NCI-H446 (cell line): ENCODE measurements at places on chromosomes 11 and 22.

- DNase-seq: no peak
Measured at GRCh38 chr11:120129570-120129969, 8.3 kb downstream of the TRIM29 start.

DNA sequence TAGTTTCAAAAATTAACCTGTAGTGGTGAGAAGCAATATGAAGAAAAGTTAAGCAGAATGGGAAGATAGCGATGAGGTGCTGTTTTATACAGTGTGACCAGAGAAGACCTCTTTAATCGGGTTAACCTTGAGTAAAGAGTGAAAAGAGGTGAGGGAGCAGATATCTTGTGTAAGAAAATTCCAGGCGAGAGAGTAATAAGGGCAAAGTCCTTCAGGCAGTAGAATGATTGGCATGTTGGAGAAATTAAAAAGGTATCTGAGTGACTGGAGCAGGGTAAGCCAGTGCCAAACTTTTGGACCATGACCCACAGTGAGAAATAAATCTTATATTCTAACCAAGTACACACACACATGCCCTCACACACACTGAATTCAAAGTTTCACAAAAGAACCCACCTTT, 374.7 kb upstream of the LARGE1 start:
- no peak for DNase-seq

- no peak for DNase-seq
Measured at GRCh38 chr22:48361099-48361639, 1466.5 kb downstream of the BRD1 start.

GRCh38 chr22:31244046-31244942, 32.2 kb downstream of the LIMK2 start:
- DNase-seq: peak; percentile 44

- DNase-seq: no peak
Measured at GRCh38 chr11:1863352-1864216, 10.7 kb downstream of the LSP1 start.

DNA sequence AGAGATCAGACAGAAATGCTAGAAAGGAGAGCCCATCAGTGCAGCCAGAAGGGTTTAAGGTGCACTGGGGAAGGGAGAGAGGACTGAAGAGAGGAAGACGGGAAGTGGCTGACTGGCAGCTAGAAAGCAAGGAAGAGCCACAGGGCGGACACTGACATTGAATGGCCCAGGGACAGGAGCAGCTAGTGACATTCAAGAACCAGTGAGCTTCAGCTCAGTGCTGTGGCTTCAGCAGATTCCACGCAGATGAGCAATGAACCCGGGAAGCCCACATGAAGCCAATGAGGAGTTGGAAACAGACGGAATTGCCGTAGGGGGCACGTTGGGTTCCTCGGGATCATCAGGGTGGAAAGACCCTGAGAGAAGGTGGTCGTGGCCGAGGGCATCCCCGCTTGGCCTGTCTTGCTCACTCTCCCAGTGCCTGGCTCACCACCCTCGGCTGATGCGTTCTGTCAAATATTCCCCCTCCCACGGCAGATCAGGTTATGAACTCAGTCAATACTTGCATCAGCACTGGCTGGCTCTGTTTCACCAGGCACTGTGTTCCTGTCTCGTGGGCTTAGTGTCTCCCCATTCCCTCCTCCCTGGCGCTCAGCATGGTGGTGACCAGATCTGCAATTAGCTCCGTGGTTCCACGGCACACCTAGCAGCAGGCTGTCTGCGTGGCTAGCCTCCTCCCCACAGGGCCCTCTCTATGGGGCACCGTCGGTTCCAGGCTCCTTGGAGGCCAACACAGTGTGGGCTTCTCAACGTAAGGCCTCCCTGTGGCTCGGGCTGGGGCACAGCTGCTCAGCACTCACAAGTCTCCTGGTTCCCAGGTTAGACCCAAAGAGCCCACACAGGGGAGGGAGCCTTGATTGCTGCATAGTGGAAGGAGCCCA, 145.5 kb downstream of the TRIM29 start:
- no peak for DNase-seq

- no peak for DNase-seq
Measured at GRCh38 chr11:57653163-57653562, 3.5 kb upstream of the YPEL4 start.

GRCh38 chr22:39956932-39957664, 3.1 kb upstream of the TMA7B start:
- DNase-seq: no peak

- DNase-seq: no peak
Measured at GRCh38 chr11:68077617-68078582, 39.1 kb downstream of the TCIRG1 start.

GRCh38 chr11:21475276-21475675, 717.6 kb upstream of the ANO5 start:
- DNase-seq: no peak

DNA sequence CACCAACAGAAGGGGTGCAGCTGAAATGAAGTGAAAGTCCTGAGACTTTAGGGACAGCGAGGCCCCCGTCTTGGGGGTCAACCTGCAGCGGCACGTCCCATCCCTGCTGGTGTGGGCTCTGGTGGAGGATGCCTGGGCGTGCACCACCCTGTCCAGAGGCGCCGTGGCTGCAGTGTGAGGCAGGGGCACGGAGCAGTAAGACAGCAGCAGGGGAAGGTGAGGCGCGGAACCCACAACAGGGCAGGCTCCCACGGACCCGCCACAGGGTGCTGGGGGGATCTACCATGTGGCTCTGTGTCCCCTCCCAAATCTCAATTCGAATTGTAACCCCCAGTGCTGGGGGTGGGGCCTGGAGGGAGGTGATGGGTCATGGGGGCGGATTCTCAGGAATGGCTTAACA, 158.6 kb downstream of the SHANK2 start:
- DNase-seq: no peak

GRCh38 chr11:134518616-134519389, 106.8 kb upstream of the B3GAT1 start:
- no peak for DNase-seq

DNA sequence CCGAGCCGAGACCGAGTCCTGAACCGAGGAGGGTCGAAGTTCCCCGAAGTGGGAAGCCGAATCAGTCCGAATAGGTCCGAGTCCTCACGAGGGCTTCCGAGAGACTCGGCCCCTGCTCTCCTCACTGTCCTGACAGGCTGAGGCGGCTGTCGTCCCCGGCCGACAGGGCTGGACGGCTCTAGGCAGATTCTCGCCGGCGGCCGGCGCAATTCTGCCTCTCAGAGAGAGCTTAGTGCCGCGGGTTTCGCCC, 191 bp upstream of the DEAF1 start:
- no peak for DNase-seq

GRCh38 chr22:36373258-36373579, 14.5 kb downstream of the MYH9 start:
- no peak for DNase-seq

DNA sequence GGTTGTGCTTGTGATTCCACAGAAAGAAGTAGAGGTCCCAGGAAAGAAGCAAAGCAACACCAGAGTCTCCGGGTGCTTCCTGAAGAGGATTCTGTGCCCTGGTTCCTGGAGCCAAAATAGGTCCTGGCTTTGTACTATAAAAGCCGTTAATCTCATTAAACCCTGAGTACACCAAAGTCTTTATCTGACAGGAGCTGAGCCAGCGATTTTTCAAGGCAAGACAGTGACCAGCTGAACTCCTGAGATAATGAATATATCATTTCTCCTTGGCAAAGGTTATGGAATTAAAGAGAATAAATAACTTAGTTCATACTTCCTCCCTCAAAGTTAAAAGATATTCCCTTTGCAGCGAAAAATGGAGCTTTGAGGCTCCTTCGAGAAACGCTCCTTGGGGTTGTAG, 5.2 kb downstream of the TMEM138 start:
- DNase-seq: no peak

DNA sequence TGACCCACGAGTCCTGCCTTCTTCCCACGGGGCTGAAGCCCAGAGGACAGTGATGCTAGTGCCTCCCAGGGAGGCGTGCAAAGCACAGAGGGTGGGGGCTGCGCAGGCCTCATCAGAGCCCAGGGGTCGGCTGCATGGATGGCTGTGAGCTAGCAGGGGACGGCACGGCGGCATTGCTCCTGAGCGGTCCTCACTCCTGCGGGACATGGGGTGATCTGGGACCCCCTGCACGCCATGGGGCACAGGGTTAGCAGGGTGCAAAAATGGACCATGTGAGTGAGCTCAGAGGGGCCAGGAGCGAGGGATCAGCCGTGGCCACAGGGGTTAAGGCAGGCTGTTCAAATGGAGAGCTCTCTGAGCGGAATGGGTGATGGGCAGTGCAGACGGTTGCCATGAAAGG, 138.3 kb downstream of the SNX19 start:
- no peak for DNase-seq

DNA sequence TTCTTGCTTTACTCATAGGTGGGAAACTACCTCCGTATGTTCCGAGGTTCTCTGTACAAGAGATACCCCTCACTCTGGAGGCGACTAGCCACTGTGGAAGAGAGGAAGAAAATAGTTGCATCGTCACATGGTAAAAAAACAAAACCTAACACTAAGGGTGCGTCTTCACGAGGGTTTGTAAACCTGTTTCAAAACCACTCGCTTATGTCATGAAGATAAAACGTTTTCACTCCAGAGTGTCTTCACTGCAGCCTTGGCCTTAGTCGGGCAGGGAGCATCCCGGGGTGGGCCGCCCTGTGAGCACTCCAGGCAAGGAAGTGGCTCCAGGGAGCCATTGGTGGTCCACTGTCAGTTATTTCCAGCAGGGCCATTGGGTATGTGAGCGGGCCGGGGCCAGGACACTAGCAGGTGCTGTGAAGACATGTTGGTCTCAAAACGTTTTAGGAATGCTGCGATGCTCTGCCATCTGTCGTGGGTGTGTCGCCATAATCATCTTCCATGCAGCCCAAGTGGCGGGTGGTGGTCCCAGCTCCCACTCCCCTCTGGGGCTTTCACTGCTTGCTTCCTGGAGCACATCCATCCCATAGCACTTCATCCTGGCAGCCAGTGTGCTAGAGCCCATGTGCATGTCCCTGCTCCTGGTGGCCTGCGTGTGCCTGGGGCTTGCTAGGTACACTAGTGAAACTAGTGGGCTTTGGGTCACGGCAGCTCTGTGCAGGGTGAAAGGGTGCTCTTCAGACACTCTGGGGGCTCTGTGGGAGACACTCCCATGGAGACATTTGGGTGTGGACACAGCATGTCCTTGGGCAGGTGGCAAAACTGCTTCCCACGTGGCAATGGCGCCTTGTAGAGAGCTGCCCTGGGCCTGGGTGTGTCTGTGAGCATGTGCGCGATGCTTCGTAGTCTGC, 5.2 kb downstream of the SMARCB1 start:
- no peak for DNase-seq

- DNase-seq: no peak
Measured at GRCh38 chr11:16278979-16279378, 77.4 kb downstream of the SOX6 start.

- DNase-seq: no peak
Measured at GRCh38 chr11:18956630-18957029, 17.4 kb upstream of the MRGPRX1 start.

GRCh38 chr11:58999291-58999680, 60.0 kb downstream of the GLYATL1 start:
- no peak for DNase-seq

DNA sequence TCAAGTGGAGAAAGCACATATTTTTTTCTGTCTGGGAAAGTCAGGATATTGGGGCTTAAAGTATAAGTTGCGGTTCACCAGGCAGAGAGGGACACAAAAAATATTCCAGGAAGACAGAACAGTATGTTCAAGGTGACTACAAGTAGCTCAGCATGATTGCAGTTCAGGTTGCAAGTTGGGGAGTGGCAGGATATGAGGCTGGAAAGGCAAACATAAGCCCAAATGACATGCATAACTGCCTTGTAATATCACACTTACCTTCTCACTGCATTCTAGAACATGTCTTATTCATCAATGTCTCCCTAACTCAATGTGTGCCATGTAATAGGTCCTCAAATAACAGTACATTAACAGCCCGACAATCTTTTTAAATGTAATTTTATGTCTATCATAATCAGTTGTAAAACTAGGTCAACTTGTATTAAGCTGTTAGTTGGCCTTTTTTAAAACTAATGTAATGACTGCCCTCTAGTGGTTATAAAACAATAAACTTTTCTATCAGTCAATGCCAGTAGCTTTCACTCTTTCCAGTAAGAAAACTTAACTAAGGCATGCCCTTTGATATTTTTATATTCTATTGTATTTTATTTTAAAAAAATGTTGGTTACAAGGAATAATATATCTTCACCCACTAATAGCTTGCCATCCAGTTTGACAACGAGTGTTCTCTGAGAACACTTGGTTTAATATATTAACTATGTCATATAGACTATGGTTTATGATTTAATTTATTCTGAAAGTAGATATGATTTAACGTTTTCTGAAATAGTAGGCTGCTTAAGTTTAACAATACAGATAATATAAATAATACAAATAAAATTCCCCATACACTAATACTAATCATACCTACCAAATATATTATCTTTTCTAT, 39.4 kb upstream of the CFAP300 start:
- peak; percentile 61 for DNase-seq

GRCh38 chr22:48156603-48157355, 1394.3 kb downstream of the TBC1D22A start:
- no peak for DNase-seq

DNA sequence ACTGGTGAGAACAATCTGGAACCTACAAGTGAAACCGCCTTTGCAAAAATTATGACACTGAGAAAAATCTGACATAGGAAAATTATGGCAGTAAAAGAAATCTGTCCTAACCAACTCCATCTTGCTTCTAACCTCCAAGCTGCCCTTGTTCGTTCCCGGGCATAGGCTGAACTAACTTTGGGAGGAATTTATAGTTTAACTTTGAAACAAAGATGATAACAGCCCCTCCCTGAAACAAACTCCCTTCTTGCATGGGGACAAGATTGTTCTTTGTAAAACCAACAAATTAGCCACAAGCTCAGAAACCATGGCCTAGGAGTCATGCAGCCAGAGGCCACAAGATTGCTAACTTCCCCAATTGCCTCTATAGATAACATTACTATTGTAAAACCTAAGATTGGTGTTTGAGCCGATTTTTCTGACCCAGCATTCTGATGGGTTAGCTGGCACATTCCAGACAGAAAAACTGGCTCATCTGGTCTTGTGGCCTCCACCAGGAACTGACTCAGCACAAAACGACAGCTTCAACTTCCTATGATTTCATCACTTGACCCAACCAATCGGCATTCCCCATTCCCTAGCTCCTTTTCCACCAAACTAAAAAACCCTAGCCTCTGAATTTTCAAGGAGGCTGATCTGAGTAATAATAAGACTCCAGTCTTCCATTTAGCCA, 3.6 kb upstream of the CCDC81 start:
- DNase-seq: no peak

GRCh38 chr11:123973816-123974215, 3.8 kb downstream of the OR10S1 start:
- DNase-seq: no peak

GRCh38 chr11:829176-829846, 1.6 kb downstream of the CRACR2B start:
- DNase-seq: no peak

GRCh38 chr11:65917434-65918210, 1.2 kb downstream of the C11orf68 start:
- no peak for DNase-seq

GRCh38 chr11:11583801-11584529, 37.8 kb downstream of the GALNT18 start:
- no peak for DNase-seq

- no peak for DNase-seq
Measured at GRCh38 chr22:44541671-44542319, 43.8 kb upstream of the RTL6 start.

GRCh38 chr11:121090145-121090721, 10.8 kb upstream of the TECTA start:
- no peak for DNase-seq

- no peak for DNase-seq
Measured at GRCh38 chr11:70078095-70078780, at the start of gene ANO1. TSS of gene ANO1 (plus strand) at chr11:70078317. CDS start at chr11:70078607, 290 bp downstream.

- no peak for DNase-seq
Measured at GRCh38 chr22:35479359-35479758, 61.3 kb upstream of the RASD2 start.
